ENCODE measurements at places on chromosomes 16 and 17. TPM values are rescaled to one million over a fixed set of nuclear protein-coding genes. Genes with fewer than 3 reads are reported as not detected.

TMC7 gene
- total RNA-seq = 1.4 TPM

KCNAB3 gene
- 2.8 TPM for total RNA-seq

EFNB3 gene
- total RNA-seq = 11.4 TPM

PROCA1 gene
- total RNA-seq = 3.0 TPM

SDR42E1 gene
- total RNA-seq = not detected

SARM1 gene
- 13.4 TPM for total RNA-seq

- peaks cover 6% of the 10 kb centered on the region for H3K27me3 ChIP-seq
- DNase-seq = no peak
- H3K36me3 ChIP-seq = no peaks in the 10 kb centered on the region
- no peak overlapping the region for H3K27ac ChIP-seq
Measured at GRCh38 chr17:33436321-33436720, 143.2 kb upstream of the ASIC2 start.

- H3K4me3 ChIP-seq = peak overlapping the region; percentile 97
- peak overlapping the region; percentile 97 for H3K27ac ChIP-seq
- H3K27me3 ChIP-seq = peaks cover 6% of the 10 kb centered on the region
- peaks cover 8% of the 10 kb centered on the region for H3K36me3 ChIP-seq
Measured at GRCh38 chr17:7220593-7221277, 997 bp downstream of the ACADVL start.

DNA sequence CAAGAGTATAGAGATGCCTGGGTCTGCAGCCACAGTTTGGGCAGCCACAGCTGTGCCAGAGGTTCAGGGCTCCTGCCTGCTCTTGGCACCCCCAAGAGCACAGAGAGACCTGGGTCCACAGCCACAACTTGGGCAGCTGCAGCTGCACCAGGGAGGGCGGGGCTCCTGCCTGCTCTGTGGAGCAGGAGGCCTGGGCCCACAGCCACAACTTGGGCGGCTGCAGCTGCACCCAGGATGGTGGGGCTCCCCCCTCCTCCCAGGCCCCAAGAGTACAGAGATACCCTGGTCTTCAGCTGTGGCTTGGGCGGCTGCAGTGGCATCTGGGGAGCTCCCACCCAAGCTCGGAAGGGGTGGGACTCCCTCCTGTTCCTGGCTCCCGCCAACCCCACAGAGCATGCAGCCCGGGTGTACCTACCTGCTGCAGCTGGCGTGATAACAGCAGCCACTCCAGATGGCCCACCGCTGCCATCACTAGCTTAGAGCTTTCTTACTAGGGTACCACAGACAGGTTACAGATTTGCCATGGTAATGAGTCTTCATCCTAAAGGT lies 72.7 kb downstream of the PHKB start:
- no peak for DNase-seq
- no peaks in the 10 kb centered on the region for H3K4me1 ChIP-seq
- peaks cover 8% of the 10 kb centered on the region for H3K36me3 ChIP-seq
- no peak overlapping the region for H3K27ac ChIP-seq

- peaks cover 76% of the 10 kb centered on the region for H3K4me1 ChIP-seq
- no peak overlapping the region for H3K4me3 ChIP-seq
- peak overlapping the region; percentile 7 for H3K27ac ChIP-seq
- no peak for DNase-seq
- peaks cover 7% of the 10 kb centered on the region for H3K36me3 ChIP-seq
Measured at GRCh38 chr17:76442341-76443338, 10.3 kb downstream of the UBE2O start.

GRCh38 chr16:7420843-7421242 lies 88.2 kb downstream of the RBFOX1 start:
- no peak for DNase-seq
- H3K27ac ChIP-seq = no peak overlapping the region
- no peaks in the 10 kb centered on the region for H3K36me3 ChIP-seq
- H3K4me3 ChIP-seq = no peak overlapping the region

DNA sequence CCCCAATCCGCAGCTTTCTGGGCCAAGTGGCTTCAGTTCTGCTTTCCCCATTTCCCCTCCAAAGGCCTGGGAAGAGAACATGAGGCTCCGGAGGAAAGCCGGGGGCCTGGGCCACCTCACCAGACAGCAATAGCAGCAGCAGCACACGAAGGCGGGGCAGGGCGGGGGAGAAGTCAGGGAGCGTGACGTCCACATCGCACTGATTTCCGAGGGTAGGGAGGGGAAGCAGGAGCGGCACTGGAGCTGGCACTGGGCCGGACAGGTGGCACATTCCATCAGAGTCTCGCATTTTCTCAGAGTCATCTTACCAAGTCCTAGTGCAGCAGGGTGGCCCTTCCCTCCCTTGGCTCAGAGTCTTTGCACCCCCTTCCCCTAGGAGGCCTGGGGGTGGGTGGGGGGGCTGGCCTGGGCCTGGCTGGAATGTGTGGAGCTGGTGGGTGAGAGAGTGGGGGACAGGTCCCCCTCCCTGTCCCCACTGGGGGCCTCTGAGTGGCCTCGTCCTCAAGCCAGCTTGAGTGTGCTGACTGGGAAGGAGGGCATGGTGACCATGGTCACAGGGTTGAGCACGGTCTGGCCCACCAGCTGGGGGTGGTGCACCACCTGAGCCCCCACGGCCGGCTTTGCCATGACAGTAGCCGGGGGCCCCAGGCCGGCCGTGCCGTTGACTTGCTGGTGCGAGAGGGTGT lies 14.3 kb downstream of the MNT start:
- DNase-seq = no peak
- peak overlapping the region; percentile 79 for H3K27ac ChIP-seq
- H3K4me1 ChIP-seq = peaks cover 38% of the 10 kb centered on the region
- H3K36me3 ChIP-seq = no peaks in the 10 kb centered on the region

DNA sequence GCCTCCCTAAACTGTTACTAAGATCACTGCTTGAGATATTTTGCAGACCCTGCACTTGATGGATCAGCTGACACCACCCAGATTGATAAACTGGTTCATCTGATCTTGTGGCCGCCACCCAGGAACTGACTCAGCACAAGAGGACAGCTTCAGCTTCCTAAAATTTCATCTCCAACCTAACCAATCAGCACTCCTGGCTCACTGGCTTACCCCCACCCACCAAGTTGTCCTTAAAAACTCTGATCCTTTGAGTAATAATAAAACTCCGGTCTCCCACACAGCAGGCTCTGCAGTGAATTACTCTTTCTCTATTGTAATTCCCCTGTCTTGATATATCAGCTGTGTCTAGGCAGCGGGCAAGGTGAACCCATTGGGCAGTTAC lies 174.8 kb downstream of the UTP18 start:
- H3K27ac ChIP-seq = peak overlapping the region; percentile 73
- peaks cover 11% of the 10 kb centered on the region for H3K27me3 ChIP-seq
- H3K36me3 ChIP-seq = no peaks in the 10 kb centered on the region
- peaks cover 13% of the 10 kb centered on the region for H3K4me1 ChIP-seq
- no peak overlapping the region for H3K4me3 ChIP-seq

DNA sequence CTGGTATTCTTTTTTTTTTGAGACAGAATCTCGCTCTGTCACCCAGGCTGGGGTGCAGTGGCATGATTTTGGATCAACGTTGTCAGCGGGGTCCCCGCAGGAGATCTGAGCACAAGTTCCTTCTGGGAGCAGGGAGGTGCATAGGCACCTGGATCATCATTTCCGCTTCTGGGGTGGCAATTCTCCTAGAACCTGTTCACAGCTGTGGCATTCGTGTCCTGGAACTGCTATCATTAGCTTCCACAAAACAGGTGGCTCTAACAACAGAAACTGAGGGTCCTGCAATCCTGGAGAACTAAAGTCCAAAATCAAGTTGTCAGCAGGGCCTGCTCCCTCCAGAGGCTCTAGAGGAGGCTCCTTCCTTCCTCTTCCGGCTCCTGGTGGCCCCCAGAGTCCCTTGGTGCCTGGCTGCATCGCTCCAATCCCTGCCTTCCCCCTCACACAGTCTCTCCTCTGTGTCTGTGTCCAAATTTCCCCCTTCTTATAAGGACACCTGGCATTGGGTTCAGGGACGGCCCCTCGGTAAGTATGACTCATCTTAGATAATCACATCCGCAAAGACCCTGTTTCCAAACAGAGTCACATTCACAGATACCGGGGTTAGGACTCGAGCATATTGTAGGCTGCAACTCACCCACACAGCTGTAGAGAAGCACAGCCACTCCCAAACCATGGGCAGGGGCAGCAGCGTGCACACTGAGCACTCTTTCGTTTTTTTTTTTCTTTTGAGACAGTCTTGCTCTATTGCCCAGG lies 43.5 kb upstream of the KLHDC4 start:
- peak overlapping the region; percentile 61 for H3K27ac ChIP-seq
- no peak overlapping the region for H3K4me3 ChIP-seq
- DNase-seq = no peak
- peaks cover 8% of the 10 kb centered on the region for H3K27me3 ChIP-seq
- no peaks in the 10 kb centered on the region for H3K36me3 ChIP-seq
- peaks cover 18% of the 10 kb centered on the region for H3K4me1 ChIP-seq

- H3K4me1 ChIP-seq = no peaks in the 10 kb centered on the region
- no peak overlapping the region for H3K4me3 ChIP-seq
- peaks cover 11% of the 10 kb centered on the region for H3K27me3 ChIP-seq
- H3K27ac ChIP-seq = no peak overlapping the region
- no peak for DNase-seq
Measured at GRCh38 chr16:8403978-8404749, 186.1 kb downstream of the TMEM114 start.

- no peaks in the 10 kb centered on the region for H3K27me3 ChIP-seq
- H3K36me3 ChIP-seq = no peaks in the 10 kb centered on the region
- no peak for DNase-seq
- H3K4me3 ChIP-seq = no peak overlapping the region
- no peaks in the 10 kb centered on the region for H3K4me1 ChIP-seq
- H3K27ac ChIP-seq = no peak overlapping the region
Measured at GRCh38 chr17:81200695-81201580, 21.8 kb downstream of the CEP131 start.

DNA sequence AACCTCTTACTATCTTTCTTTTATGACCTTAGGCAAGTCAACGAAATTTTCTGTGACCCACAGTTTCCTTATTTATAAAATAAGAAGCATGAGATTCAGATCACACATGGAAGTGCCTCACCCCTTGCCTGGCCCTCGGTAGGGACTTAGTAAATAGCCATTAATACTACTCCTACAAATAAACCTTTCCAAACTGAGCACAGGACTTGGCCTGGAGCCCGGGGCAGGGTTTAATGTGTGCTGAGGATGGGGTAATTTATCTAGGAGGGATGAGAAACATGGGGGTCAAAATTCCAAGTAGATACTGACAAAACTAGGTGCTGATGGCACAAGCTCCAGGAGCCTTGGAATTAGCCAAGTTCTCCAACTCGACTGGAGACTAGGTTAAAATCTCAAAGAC lies 35.0 kb downstream of the PITPNC1 start:
- no peaks in the 10 kb centered on the region for H3K4me1 ChIP-seq
- peaks cover 4% of the 10 kb centered on the region for H3K36me3 ChIP-seq
- H3K27me3 ChIP-seq = no peaks in the 10 kb centered on the region
- H3K27ac ChIP-seq = no peak overlapping the region
- H3K4me3 ChIP-seq = no peak overlapping the region
- no peak for DNase-seq

DNA sequence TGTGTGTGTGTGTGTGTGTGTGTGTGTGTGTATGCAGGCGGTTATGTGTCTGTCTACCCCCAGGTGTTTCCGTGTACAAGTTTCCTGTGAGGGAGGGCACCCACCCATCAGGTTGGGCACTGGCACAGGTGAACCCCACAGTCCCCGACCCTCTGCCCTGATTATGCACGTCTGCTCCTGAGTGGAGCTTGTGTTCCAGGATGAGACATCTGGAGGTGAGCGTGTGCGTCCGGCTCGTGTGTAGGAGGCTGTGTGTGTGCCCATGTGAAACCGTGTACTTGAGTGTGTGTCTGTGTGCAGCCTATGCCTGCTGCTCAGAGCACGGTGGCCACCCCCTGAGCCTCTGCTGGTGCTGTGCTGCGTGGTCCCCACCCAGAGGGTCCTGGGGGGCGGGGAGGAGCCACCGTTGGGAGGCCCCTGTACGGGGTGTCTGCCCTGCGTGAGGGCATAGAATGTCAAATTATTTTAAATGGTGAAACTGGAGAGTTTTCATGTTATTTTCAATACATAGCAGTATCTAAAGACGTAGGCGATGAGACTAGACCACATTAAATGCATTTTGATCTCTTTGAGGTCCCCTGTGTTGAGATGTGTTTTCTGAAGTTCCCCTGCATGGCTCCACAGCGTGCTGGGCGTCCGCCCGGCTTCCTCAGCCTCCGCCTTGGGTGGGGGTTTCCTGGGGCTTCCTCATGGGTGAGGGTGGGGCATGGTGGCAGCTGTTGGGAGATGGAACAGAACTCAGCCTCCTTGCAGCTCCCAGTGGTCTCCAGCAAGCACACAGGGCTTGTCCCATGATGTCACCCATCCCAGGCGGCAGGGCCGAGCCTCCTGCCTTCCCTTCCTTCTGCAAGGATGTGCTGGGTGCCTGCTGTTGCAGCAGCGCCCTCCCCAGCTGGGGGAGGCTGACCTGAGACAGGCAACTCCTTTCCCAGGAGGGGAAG lies 43.4 kb downstream of the KCNJ12 start:
- H3K36me3 ChIP-seq = no peaks in the 10 kb centered on the region
- DNase-seq = no peak
- no peaks in the 10 kb centered on the region for H3K27me3 ChIP-seq
- H3K4me1 ChIP-seq = no peaks in the 10 kb centered on the region
- no peak overlapping the region for H3K27ac ChIP-seq
- H3K4me3 ChIP-seq = no peak overlapping the region

DNA sequence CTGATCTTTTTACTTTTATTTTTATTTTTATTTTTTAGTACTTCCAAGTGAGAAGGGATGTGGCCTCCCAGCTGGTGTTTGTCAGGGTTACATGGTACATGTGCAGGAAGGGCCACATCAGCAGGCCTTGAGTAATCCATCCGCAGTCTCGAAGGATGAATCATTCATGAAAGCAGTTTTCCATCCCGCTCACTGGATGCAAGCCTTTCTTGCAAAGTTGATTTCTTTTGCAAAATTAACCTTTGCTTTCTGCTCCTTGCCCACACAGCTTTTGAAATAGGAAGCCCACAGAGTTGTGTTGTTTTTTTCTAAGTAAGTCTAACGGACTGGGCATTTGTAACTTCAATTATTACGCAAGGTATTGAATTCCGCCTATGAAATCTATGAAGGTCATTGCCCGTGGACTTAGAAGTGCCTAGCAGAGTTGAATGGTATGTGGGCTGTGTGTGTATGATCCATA lies 157.4 kb downstream of the PRKCA start:
- H3K27me3 ChIP-seq = no peaks in the 10 kb centered on the region
- no peak for DNase-seq
- H3K4me3 ChIP-seq = no peak overlapping the region
- H3K27ac ChIP-seq = no peak overlapping the region
